Stimulated activated CD8-positive, alpha-beta memory T cell treated with anti-CD3 and anti-CD28 coated beads, Interleukin-15, amount 100 ng/mL, for 48 hours (primary cell): ENCODE measurements at places on chromosomes 5 and 9.

GRCh38 chr9:88874391-88874790, 116.9 kb upstream of the S1PR3 start:
- no peak for DNase-seq

DNA sequence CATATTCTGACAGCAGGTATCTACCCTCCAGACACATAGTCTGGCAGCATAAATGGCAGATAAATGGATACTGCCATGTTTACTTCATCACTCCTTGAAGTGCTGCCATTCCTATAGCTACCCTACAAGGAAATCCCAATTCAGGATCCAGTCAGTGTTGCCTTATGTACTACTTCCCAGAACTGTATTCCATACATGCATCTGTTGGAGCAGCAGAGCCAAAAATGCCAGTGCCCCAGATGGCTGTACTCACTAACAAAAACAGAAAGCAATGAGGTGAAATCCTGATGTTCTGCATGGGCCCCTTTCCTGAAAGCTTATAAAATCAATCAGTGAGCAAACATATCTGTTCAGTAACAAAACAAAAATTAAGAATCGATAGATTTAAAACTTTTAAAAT, 490.0 kb upstream of the COX7C start:
- DNase-seq: no peak

- DNase-seq: no peak
These were observed 3.2 kb downstream of the NEK6 start for GRCh38 chr9:124260769-124261603.

GRCh38 chr5:125411744-125412560, 665.5 kb upstream of the ZNF608 start:
- no peak for DNase-seq

GRCh38 chr9:76516350-76516749, 57.4 kb downstream of the GCNT1 start:
- DNase-seq: no peak

DNA sequence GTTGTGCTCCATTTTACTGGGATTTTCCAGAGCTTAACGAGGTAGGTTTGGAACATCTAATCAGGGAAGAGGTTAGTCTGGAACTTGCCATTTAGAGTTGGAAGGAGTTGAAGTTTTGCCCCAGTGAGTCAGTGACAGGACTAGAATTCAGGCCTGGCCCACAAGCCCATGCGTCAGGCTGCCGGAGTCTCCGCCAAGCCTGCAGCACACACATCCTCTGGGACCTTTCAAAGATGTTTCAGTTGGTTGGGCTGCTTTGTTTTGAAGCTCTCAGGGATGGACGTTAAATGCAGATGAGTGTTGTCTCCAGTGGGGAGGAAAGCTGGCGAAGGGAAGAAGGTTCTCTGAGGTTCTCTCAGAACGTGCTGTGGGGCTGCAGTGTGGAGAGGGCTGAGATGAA, 147.0 kb downstream of the PSAT1 start:
- no peak for DNase-seq

- no peak for DNase-seq
These were observed 36.3 kb upstream of the LRRTM2 start for GRCh38 chr5:138911441-138911840.

GRCh38 chr9:92146610-92147009, 31.4 kb upstream of the SPTLC1 start:
- DNase-seq: no peak

DNA sequence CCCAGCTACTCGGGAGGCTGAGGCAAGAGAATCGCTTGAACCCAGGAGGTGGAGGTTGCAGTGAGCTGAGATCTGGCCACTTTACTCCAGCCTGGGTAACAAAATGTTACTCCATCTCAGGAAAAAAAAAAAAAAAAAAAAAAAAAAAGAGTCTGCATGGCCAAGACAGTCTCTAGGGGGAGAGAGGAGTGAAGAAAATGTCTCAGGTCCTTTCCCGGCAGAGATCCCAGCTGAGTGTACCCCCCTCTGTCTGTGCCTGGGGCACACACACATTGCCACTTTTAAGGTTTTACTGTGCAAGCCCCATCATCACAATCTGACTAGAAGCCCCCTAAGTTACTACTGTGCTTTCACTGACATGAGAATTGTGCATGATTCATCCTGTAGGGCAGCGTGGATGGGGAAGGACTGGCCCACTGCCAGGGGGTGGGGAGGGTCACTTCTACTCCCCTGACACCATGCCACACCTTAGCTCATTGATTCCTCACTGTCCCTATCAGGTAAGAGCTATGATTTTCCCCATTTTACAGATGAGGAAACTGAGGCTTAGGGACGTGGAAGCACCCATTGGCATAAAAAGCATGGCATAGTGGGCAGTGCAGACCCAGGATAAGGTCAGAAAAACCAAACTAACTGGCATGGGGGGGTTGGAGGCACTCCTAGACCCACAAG, 102.3 kb upstream of the LARP1 start:
- DNase-seq: no peak

DNA sequence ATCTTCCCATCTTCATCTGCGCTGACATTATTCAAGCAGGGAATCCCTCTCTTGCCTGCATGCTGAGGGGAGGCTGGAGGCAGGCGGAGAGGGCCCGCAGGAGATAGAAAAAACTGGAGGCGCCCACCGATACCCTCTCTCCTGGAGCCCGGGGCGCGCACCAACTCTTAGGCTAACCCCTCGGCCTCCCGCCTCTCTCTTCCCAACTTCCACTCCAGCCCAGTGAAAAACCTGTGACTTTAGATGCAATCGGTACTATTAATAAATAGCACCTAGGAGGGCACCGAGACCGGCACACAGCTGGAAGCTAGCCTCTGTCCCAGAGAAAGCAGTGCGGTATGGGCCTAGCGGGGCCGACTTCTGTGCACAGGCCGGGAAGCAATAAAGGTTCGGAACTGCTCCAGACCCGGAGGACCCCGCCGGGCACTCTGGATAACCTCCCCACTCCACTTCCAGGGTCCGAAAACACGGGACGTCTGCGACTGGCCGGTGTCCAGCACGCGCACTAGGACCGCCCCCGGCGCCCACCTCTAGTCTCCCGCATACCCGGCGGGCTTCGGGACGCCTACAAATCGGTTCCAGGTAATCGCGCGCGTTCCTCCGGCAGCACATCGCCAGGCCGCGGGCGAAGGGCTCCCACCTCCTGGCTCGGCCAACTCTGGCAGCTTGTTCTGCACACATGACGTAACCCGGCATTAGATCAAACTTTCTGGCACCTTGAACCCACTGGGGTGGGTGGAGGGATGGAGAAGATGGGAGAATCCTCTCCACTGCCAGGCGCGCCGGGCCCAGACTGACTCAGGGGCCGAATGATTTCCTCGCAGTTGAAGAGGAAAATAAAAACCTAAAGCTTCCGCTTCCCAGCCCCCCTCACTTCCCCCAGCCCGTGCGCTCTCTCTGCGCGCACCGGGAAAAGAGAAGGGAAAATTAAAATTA, 1.4 kb downstream of the EFNA5 start:
- no peak for DNase-seq

- peak; percentile 18 for DNase-seq
These were observed 858 bp downstream of the NCS1 start for GRCh38 chr9:130172858-130173665.
